WTC11 (cell line): ENCODE measurements at places on chromosomes 5 and 9. TPM values are rescaled to one million over a fixed set of nuclear protein-coding genes. Genes with fewer than 3 reads are reported as not detected.

- peaks cover 85% of the 10 kb centered on the region for H3K4me1 ChIP-seq
- H3K36me3 ChIP-seq, result no peaks in the 10 kb centered on the region
- H3K4me3 ChIP-seq, result no peak overlapping the region
- H3K27ac ChIP-seq, result no peak overlapping the region
- H3K27me3 ChIP-seq, result no peaks in the 10 kb centered on the region
Observed at GRCh38 chr9:27428551-27428950, 95.5 kb upstream of the IFNK start.

DNA sequence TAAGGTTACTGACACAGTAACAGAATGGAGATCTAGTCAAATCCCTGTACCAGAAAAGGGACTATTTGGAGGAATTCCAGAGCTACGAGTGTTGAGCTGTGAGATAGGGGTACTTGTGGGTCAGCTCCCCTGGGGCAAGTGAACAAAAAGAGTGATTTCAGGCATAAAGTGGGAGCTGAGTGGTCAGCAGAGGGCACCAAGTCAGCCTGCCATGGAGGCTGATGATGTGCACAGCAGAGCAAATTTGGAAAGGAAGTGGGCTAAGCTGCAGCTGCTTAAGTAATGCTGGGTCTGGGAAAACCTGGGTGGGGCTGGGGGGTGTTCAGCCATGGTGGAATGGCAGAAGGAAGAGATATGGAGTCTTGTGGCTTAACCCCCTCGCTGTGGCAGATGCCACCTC lies 327.9 kb downstream of the NTRK2 start:
- DNase-seq, result no peak
- H3K36me3 ChIP-seq, result peaks cover 20% of the 10 kb centered on the region
- no peak overlapping the region for H3K27ac ChIP-seq
- H3K4me1 ChIP-seq, result peaks cover 16% of the 10 kb centered on the region

- peaks cover 46% of the 10 kb centered on the region for H3K4me1 ChIP-seq
- H3K4me3 ChIP-seq, result no peak overlapping the region
- no peak for DNase-seq
- H3K36me3 ChIP-seq, result peaks cover 8% of the 10 kb centered on the region
- peaks cover 74% of the 10 kb centered on the region for H3K27me3 ChIP-seq
- H3K27ac ChIP-seq, result no peak overlapping the region
Observed at GRCh38 chr9:131963072-131964030, 116.3 kb downstream of the MED27 start.

GRCh38 chr5:36442796-36443195 lies 141.1 kb upstream of the RANBP3L start:
- H3K27ac ChIP-seq, result peak overlapping the region; percentile 87
- no peak for DNase-seq
- H3K4me3 ChIP-seq, result no peak overlapping the region
- no peaks in the 10 kb centered on the region; the same call in 1 of the 2 replicates for H3K27me3 ChIP-seq
- peaks cover 47% of the 10 kb centered on the region for H3K4me1 ChIP-seq

DNA sequence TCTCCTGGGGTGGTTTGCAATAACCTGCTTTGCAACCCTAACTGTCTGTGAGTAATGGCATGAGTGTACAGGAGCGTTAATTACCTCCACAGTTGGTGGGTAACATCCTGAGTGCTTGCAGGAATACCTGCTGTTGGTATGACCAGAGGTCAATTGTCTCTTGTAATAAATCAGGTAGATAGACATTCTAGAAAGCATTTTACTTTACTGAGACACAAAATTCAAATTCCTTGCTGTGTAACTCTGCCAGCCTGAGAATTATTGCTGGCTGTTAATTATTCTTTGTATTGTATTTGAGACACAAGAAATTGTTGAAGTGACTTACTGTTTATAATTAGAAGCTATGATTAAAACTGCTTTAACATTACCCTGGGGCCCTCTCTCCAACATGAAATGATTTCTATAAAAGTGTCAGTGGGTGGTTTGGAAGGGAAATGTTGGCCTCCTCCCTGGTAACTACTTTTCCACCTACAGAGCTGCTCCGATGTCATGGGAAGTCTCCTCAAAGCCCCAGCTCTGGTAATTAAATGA lies 150.8 kb upstream of the ADCY2 start:
- no peaks in the 10 kb centered on the region for H3K4me1 ChIP-seq
- no peak overlapping the region for H3K27ac ChIP-seq
- DNase-seq, result no peak
- no peaks in the 10 kb centered on the region for H3K36me3 ChIP-seq

- peak overlapping the region; percentile 97 for H3K27ac ChIP-seq
- H3K4me1 ChIP-seq, result peaks cover 57% of the 10 kb centered on the region
- H3K27me3 ChIP-seq, result no peaks in the 10 kb centered on the region
- DNase-seq, result peak; percentile 66
- peak overlapping the region; percentile 51 for H3K4me3 ChIP-seq
Observed at GRCh38 chr9:133955821-133956411, 36.2 kb downstream of the VAV2 start.

OLFM1 gene
- total RNA-seq, result 31.8 to 37.6 TPM (median 31.9 TPM) in 3 replicates

ROPN1L gene
- total RNA-seq, result 0.27 TPM in 1 of 3 replicates, not detected in the others

NR6A1 gene
- 164 to 222 TPM (median 218 TPM) in 3 replicates for total RNA-seq

GRCh38 chr9:127837346-127837745 lies 17.1 kb downstream of the ENG start:
- H3K27me3 ChIP-seq, result no peaks in the 10 kb centered on the region
- H3K36me3 ChIP-seq, result no peaks in the 10 kb centered on the region
- no peak for DNase-seq
- no peak overlapping the region for H3K27ac ChIP-seq
- peaks cover 4% of the 10 kb centered on the region for H3K4me1 ChIP-seq

CCDC187 gene
- total RNA-seq, result 0.02 to 0.04 TPM in 2 of 3 replicates, not detected in the other

PRR16 gene
- 0.23 to 0.53 TPM (median 0.42 TPM) in 3 replicates for total RNA-seq

GRCh38 chr9:89805571-89806292 lies 200.9 kb downstream of the GADD45G start:
- no peaks in the 10 kb centered on the region; the same call in 1 of the 2 replicates for H3K27me3 ChIP-seq
- H3K4me1 ChIP-seq, result peaks cover 53% of the 10 kb centered on the region
- peaks cover 3% of the 10 kb centered on the region; the same call in 1 of the 2 replicates for H3K36me3 ChIP-seq
- no peak overlapping the region for H3K4me3 ChIP-seq

DEPDC1B gene
- 47.2 to 55.1 TPM (median 50.5 TPM) in 3 replicates for total RNA-seq

JAKMIP2 gene
- 10.9 to 11.9 TPM (median 11.8 TPM) in 3 replicates for total RNA-seq

DNA sequence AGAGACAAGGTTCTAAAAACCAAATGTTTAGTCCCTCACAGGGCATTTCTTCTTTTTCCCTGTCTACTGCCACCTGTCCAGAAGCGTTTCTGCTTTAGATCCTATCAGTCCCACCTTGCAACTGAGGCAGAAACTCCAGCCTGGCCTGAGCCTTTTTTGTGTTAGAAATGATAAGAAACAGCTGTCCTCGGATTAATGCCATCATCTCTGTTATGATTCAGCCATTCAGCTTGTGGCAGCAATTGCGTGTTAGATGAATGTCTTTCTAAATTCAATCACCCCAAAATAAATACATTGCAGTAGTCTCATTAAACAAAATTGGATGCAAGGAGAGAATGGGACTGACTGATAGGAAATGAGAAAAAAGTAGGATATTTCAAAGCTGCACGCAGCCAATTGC lies 28.3 kb upstream of the FRMPD1 start:
- no peaks in the 10 kb centered on the region for H3K36me3 ChIP-seq
- no peak overlapping the region for H3K4me3 ChIP-seq
- DNase-seq, result no peak
- no peak overlapping the region for H3K27ac ChIP-seq
- H3K4me1 ChIP-seq, result peaks cover 26% of the 10 kb centered on the region
